ENCODE measurements at places on chromosomes 7 and 10. TPM values are rescaled to one million over a fixed set of nuclear protein-coding genes. Genes with fewer than 3 reads are reported as not detected.

Gene NXPH1
- not detected for total RNA-seq

Gene COG5
- total RNA-seq: 10.4 TPM

Gene BMI1
- total RNA-seq: 37.6 TPM

Gene CTNNA3
- total RNA-seq: not detected

Gene TMEM196
- not detected for total RNA-seq

Gene OR6B1
- total RNA-seq: not detected

Gene MBL2
- not detected for total RNA-seq

Gene BAIAP2L1
- 45.8 TPM for total RNA-seq

Gene CLRN3
- not detected for total RNA-seq

Gene NCF1
- total RNA-seq: 0.13 TPM

Gene C10orf105
- not detected for total RNA-seq

Gene TLX1
- total RNA-seq: not detected

Gene CC2D2B
- total RNA-seq: not detected

Gene CUZD1
- 1.6 TPM for total RNA-seq

Gene AKR1D1
- not detected for total RNA-seq

Gene NAT16
- total RNA-seq: 0.15 TPM

Gene PIK3AP1
- total RNA-seq: 0.64 TPM

Gene CCDC136
- total RNA-seq: 2.2 TPM

Gene LRRD1
- total RNA-seq: not detected

Gene FFAR4
- 0.13 TPM for total RNA-seq

Gene GRM8
- total RNA-seq: not detected

Gene ODAD2
- total RNA-seq: not detected

Gene ENKUR
- total RNA-seq: 0.19 TPM

Gene CTAGE8
- total RNA-seq: not detected

Gene LIPJ
- not detected for total RNA-seq

Gene RPEL1
- 0.07 TPM for total RNA-seq

Gene ADCY1
- total RNA-seq: 2.0 TPM
